ENCODE measurements at places on chromosomes 5 and 9.

GRCh38 chr5:14900693-14901461 lies 29.3 kb upstream of the ANKH start:
- no peak for DNase-seq

DNA sequence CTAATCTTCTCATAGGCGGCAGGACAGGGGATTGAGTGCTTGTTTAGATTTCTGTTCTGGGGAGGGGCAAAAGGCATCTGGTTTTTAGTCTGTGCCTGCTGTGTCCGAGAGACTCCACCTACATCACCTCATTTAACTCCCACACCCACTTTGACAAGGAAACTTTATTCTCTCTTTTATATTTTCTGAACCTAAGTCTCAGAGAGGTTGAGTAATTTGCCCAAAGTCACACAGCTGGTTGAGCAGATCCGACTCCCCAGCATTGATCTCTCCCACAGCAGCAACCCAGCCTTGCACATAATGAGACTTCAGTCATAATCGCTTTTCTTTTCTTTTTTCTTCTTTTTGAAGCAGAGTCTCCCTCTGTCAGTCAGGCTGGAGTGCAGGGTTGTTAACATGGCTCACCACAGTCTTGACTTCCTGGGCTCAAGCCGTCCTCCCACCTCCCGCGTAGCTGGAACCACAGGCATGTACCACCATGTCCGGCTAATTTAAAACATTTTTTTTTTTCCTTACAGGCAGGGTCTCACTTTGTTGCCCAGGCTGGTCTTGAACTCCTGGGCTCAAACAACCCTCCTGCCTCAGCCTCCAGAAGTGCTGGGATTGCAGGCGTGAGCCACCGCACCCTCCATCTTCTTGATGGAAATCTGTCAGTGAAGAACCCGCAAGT lies 36.5 kb upstream of the ANKRD33B start:
- DNase-seq = no peak

DNA sequence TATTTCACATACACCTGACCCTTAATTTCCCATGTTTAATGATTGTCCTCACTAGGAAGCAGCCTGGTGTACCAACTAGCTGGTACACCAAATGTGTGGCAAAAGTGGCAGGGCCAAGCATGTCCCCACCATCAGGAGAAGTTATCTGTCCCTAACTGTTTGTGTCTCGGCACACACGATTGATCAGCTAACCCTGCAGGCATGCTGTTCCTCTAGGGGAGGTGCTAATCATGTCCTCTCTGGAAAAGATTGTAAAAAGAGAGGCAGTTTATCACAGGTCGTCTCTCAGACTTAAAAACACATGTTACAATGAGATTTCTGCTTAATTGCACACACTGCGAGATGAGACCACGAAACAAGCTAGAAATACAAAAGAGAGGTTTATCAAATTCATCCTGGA lies 342.7 kb downstream of the DIRAS2 start:
- no peak for DNase-seq

- DNase-seq = no peak
Measured at GRCh38 chr5:76874088-76874581, 24.3 kb downstream of the S100Z start.

DNA sequence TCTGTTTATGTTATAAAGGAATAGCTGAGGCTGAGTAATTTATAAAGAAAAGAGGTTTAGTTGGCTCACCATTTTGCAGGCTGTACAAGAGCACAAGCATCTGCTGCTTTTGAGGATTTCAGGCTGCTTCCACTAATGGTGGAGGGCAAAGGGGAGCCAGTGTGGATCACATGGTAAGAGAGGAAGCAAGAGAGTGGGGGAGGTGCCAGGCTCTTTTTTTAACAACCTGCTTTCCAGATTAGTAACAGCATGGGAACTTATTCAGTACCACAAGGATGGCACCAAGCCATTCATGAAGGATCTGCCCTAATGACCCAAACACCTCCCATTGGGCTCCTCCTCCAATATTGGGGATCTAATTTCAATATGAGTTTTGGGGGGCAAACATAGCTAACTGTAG lies 40.4 kb downstream of the CCL28 start:
- DNase-seq = no peak

GRCh38 chr5:146539973-146540372 lies 24.0 kb upstream of the GPR151 start:
- DNase-seq = no peak

GRCh38 chr9:87801013-87801412 lies 75.1 kb downstream of the CTSL start:
- DNase-seq = no peak

DNA sequence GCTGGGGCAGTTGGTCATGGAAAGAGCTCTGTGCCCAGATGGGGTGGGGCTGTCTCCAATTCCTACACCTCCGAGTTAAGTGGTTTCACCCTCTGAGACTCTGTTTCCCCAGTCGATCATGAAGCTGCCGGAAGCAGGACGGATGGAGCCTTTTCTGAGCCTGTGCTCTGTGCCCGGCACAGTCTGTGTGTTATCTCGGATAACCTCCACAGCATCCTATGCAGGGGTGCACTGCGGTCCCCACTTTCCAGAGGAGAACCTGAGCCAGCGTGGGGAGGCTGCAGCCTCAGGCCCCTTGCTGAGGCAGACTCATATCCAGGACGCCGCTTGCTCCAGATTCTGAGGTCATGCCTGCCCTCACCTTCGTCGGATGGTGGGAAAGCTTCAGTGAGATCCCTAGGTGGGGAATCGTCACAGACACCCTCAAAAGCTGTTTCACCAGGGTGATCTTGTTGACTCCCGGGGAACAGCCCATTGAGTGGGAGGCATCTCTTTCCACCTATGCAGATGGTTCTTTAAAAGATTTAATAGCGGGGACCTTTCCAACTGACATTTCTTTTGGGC lies 6.9 kb upstream of the COL5A1 start:
- DNase-seq = no peak

DNA sequence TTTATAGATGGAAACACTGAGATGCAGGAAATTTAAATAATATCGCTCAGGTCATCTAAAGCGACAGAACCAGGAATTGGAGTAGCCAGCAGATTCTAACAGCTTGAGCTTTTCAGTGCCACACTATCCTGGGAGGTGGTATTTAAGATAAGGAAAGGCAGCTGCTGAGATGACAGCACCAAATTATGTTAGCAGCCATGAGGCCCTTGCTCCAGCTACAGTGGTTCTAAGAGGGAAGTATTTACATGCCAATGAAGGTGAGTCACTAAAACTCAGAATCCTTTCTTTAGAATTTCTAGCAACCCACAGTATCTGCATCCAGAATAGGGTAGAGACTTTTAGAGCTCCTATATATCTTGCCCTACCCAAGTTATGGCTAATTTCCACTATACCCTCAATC lies 127.0 kb upstream of the VLDLR start:
- DNase-seq = no peak

DNA sequence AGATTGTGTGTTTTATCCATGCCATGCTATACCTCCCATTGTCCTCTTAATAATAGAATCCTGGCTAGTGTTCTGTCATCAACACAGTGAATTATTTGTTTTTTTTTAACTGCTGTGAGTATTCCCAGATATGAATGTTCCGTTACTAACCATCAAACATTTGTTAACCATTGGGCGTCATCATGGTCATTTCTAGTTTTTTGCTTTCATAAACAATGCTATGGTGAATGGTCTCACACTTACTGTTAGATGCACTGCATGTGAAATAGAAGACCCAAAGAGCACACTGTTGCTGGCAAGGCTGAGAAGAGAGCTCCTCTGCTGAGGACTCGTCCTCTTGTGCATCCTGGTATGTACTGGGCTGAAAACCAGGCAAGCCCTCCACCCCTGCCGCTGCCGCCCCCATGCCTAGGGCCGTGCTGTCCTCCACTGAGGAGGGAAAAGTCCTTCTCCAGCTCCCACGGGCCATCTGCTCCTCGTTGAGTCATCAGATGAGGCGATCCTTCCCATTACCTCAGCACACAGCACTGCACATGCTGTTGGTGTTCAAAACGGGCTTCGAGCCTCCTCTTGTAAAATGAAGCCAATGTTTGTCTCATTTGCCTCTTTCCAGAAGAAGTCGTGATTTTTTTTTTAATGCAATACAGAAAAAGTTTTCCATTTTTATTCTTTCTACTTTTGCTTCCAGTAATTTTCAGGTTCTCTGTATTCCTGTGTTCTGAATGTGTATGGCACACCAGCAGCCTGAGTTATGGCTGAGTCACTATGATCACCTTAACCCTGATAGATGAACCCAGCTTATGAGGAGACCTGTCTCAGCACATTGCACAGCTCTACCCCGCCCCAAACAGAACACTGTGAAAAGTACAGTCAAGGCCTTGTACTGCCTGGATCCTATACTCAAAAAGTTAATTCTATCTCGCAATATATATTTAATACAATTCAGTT lies 219.0 kb downstream of the AOPEP start:
- no peak for DNase-seq
